ENCODE measurements at places on chromosomes 12 and 14.

GRCh38 chr14:63727736-63728728, at the start of gene SGPP1:
SGPP1 (minus strand) TSS chr14:63728065; CDS start chr14:63727944, 121 bp downstream.
- DNase-seq: peak; percentile 88

GRCh38 chr12:33111850-33112249, 215.3 kb upstream of the PKP2 start:
- DNase-seq: no peak

- DNase-seq: no peak
Measured at GRCh38 chr14:69153873-69154270, 953 bp upstream of the DCAF5 start.

DNA sequence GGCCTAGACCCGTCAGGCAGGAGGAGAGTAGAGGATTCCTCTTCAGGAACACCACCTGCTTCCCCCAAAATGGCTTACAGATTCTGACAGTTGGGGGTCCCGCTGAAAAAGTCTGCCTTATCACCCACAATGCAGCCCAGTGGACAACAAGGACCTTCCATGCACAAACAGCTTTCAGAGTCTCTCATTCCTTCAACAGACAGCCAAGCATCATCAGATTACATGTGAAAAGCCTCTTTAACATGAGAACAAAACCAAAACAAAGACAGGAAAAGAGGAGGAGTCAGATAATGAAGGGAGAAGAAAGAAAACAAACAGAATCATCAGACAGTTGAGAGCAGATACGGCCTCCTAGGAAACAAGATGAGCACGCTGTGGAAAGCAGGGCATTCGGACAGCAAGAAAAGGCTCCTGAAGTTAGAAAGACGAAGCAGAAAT, 18.3 kb downstream of the KCTD10 start:
- no peak for DNase-seq

DNA sequence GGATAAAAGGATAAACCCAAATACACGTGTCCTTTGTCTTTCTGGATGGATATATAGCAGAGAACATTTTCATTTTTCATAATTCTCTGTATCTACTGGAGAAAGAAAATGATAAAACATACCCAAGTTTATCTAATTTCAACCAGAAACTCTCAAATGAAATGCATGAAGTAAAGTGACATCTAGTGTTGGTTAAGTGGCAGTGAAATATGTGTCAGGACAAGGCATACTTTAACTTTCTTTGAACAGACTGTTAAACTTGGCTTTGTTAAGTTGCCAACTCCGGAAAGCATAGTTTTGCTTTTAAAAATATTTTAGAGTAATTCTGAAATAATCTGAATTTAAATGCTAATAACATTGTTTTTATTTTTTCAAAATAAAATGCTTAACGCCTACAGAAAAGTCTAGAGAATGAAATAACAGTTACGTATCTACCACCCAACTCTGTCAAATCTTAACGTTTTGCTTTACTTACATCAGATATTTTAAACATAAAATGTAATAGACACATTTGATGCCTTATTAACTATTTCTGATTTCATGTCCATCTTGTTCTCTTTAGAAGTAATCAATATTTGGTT, 25.2 kb upstream of the NTN4 start:
- DNase-seq: no peak

GRCh38 chr14:22391908-22392565, 197.0 kb downstream of the DAD1 start:
- no peak for DNase-seq

DNA sequence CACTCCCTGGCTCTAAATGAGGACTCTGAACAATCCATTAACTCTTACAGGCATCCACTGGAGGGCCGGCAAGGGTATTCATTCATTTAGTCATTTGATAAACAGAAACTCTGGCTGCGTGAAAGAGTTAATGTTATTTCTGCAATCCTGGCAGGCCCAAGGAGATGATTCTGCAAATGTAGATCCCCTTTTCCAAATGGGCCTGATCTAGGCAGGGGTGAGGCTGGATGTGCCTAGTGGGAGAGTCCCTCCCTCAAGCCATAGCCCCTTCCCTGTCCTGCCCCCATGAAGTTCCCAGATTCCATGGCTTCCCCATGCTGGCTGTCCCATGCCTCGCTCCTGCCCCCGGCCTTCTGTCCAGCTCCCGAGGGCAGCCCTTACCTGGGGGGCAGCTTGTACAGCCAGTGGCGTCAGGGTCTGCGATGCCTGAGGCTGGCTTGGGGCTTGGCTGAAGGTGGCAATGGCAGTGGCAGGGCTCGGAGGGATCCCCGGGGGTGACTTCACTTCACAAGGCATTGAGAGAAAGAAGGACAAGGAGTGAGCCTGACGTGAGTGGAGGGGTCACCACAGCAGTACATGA, 18.4 kb downstream of the POU6F1 start:
- no peak for DNase-seq

DNA sequence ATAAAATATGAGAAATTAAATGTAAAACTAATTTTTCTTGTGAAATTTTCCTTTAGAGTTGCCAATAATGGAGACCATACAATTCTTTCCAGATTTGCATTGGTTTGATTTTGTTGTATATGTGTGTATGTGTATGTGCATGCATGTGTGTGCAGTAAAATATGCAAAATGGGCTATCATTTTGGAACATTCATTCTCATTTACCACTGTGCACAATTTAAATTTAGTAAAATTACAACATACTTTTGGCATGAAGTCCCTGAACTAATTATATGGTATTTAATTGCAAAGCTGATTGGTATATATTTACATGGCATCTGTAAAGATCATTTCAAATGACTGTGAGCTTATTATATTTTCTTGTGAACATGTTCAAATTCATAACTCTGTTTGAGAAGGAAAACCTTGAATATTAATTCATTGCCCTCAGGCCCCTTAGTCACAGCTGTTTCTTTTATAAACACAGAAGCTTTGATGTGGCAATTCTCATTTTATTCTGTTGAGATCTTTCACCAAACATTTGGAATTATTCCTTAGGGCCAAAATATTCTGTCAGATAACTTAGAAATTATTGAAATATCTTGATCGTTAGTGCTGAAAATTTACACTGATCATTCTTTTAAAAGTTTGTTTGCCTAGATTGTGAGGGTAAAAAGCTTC, 17.6 kb downstream of the KERA start:
- DNase-seq: no peak

DNA sequence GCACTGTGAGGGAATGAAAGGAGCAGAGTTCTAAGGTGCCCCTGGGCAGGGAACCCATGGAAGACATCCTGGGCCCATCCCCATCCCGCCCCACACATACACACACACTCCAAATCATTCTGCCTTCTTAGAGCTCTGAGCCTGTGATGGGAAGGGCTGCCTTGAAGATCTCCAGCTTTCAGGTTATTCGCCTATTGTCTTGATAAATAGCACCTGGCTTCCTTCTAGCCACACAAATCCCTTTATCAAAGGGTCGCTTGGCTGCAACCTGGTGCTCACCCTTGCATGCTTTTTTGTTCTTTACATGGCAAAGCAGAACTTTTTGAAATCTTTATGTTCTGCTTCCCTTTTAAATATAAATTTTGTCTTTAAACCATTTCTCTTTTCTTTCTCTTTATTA, 112.2 kb upstream of the TMTC1 start:
- no peak for DNase-seq

DNA sequence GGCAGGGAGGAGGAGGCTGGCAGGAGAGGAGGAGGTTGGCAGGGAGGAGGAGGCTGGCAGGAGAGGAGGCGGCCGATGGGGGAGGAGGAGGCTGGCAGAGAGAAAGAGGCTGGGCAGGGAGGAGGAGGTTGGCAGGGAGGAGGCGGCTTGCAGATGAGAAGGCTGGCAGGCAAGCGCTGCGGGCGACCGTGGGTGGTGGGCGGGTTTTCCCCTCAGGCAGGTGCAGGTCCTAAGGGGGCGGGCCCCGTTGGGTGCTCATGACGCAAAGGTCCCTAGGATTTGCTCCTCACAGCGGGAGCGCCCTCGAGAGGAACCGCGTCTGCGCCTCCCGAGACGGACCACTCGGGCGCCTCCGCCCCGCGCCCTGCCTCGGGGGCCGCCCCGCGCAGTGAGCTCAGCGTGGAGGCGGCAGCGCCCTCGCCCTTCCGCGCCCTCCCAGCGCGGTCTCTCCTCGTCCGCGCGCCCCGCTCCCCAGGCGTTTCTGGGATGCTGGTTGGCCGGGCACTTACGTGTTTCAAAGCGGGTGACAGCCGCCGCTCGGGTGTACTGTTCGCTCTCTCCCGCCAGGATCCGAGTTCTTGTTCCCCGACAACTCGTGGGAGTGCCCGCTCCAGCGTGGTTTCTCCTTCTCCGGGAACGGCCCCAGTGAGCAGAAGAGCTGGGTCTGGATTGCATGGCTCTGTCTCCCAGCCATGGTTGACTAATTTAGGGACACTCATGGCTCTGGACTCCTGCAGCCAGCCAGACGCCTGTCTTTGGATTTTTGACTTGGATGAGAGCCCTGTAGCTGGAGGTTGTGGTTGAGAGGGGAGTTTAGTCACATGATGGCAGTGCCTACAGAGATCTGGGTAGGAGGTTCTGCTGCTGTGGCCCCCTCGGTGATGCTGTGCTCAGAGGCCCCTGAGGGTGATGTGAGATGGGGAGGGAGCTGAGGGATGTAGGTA, 64.1 kb upstream of the PPP4R3A start:
- DNase-seq: no peak

- no peak for DNase-seq
Measured at GRCh38 chr12:89134213-89134770, 218.0 kb downstream of the DUSP6 start.

GRCh38 chr12:129332286-129332685, 479.0 kb downstream of the GLT1D1 start:
- no peak for DNase-seq

DNA sequence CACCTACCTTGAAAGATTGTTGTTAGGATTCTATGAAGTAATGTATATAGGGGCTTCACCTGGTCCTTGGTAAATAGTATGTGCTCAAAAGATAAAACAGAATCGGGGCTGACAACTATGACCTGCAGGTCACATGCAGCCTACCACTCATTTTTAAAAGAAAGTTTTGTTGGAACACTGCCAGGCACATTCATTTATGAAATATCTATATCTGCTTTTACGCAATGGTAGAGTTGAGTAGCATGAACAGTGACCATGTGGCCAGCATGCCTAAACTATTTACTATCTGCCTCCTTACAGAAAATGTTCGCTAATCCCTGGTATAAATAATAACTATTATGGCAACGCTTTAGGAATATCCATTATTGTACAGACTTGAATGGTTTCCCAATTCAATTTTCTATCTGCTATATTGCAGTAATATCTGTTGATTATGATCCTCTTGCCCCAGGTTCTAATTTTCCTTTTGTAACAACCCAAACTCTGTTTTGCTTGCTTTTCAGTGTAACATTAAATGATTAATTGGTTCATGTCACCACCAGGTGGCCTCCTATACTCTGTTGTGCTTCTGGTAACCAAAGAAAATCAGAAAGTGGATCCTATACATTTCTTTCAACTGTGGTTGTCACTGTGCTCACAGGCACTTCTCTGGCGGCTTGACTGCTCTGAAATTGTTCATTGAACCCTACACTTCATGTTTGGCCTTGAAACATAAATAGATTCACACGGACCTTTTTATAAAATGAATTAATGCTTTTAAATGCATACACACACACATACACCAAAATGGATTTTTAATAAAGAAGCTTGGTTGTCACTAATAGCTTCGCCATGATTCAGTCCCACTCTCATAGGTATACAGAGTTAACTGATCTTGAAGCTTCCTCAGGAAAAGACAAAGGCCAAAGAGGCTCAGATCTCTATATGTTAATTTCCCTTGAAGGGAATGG, 227.7 kb upstream of the NPAS3 start:
- DNase-seq: no peak

GRCh38 chr14:104868060-104868740, 3.1 kb downstream of the CEP170B start:
- DNase-seq: peak; percentile 61

DNA sequence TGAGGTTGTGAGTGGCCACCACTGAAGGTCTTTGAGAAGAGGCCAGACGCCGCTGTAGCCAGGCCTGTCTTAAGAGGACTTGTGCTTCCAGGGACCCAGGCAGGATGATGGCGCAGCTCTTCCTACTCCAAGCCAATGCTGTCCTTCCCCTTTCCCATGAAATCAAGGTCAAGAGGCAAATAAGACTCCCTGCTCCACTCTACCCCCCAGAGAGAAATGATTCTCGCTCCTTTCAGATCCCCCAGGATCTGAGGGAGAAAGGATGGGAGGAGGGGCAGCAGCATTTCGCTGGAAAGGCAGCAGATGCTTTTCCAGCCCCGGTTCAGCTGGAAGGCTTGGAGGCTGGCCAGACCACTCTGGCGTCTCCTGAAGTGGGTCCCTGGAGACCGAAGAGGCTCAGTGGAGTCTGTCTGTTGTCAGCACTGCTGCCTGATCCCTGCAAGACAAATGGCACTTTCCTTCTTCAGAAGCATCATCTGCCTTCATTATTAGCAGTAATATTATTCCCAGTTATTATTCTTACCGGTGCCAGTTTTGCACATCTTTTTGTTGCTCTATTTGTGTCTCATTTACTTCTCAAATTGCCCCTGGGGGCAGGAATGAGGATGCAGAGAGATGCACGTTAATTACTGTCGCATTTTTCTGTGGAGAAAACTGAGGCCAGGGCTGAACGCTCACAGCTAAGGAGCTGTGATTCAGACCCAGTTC, 51.4 kb downstream of the C14orf132 start:
- DNase-seq: no peak

- no peak for DNase-seq
Measured at GRCh38 chr12:98422359-98422758, 93.0 kb upstream of the TMPO start.

DNA sequence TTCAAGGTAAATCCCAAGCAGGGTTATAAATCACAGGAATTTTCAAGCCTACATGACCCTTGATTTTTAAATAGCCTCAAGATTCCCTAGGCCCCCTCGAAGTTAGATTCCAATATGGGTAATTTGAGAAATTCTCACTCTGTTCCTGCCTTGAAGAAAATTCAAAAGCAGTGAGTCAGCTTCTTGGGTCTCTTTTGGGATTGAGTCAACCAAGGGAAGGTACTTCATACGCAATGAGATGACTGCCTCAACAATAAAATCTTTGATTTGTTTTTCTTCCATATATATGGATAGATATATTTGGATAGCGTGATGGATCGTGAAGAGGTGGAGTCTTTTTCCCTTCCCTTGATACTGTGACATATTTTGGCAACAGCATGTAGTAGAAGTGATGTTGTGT, 180.4 kb upstream of the ATP2B1 start:
- DNase-seq: no peak

GRCh38 chr14:38063711-38064320, 143.9 kb upstream of the SSTR1 start:
- no peak for DNase-seq

DNA sequence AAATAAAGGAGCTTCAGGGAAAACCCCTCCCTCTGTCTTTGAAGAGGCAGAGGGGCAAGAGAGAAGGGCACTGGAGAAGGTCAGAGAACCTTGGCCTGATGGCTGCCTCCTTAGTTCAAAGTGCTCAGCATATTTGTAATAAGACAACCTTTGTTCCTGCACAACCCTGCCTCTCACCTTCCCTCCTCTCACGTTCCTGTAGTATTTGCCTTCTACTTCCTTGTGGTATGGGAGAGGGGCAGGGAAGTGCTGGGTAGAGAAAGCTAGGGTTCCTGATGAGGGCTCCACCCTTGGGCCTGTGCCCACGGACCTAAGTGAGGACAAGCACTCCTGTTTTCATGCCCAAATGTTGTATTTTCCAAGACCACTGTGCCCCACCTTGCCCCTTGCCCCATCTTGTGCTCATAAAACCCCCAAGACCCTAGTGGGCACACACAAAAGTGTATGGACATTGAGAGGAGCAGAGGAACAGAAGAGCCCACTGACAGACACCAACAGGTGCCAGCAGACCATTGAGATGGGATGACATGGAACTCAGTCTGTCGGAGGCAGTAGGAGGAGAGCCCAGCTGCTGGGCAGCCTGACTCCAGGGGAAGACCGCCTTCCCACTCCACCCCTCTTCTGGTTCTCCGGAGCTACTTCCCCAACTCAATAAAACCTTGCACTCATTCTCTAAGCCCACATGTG, 261.5 kb upstream of the CCDC196 start:
- no peak for DNase-seq
